ENCODE measurements at places on chromosomes 3 and 15.

GRCh38 chr3:16474920-16475319, 38.6 kb downstream of the RFTN1 start:
- DNase-seq, result no peak

- DNase-seq, result no peak
Measured at GRCh38 chr3:171974986-171975837, 64.2 kb upstream of the FNDC3B start.

- no peak for DNase-seq
Measured at GRCh38 chr3:147620906-147621305, 211.7 kb downstream of the ZIC1 start.

- no peak for DNase-seq
Measured at GRCh38 chr3:146511402-146512134, 32.8 kb downstream of the PLSCR1 start.

DNA sequence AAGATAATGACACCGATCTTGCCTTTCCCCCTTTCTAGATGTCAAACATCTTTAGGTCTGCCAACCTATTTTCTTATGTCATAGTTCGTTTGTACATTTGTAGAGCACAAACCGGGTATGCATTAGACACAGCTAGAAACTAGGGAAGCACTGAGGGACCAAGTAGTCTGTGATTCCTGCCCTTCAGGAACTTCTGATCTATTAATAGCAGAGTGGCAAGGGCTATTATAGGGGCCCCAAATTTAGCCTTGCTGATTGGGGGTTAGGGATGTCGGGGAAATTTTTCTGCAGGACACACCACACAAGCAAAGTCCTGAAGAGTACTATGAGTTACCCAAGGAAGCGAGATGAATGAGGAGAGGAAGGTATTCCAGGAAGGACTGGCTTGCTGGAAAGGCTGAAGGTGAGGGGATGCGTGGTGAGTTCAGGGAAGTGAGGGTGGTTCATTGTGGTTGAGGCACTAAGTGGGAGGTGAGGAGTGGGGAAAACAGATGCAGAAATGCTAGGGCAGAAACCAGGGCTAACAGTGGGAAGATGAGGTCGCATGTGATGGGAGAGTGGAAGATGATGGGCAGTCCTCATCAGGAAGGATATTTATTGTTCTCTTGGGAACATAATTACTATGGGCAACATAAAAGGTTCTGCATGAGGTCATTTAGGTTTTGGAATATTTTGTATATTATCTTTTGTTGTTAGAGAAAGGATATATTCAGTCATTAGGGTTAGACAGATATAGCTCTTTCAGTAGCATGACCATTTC, 144.3 kb downstream of the CMSS1 start:
- DNase-seq, result no peak

GRCh38 chr3:179921500-179921899, 115.2 kb downstream of the PEX5L start:
- no peak for DNase-seq

- DNase-seq, result no peak
Measured at GRCh38 chr15:90946538-90946937, 8.1 kb upstream of the RCCD1 start.

GRCh38 chr15:96079041-96079440, 251.5 kb upstream of the NR2F2 start:
- DNase-seq, result no peak

DNA sequence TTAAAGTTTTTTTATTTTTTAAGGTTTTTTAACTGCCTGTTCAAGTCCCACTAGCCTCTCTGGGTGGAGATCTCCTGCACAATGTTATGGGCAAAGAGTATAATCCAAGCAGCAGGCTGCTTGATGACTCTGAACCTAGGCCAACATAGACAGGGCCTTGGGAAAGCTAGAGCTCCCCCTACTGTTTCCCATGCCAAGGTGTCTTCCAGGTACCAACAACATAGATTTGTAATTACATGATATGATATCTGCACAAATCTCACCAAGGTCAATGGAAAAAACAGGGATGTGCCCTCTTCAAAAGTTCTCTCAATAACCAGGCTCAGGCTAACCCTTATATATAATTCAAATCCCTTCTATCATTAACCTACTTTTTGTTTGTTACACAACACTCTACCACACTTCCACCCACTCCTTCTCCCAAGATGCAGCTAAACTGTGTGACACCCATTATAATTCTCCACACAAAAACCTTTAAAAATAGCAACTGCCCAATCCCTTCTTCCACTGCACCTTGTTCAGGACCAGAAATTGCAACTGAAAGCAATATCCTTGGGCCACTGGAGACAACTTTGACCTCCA, 43.8 kb downstream of the RBM15B start:
- DNase-seq, result no peak

GRCh38 chr3:130389743-130390478, 44.4 kb downstream of the COL6A5 start:
- DNase-seq, result no peak

DNA sequence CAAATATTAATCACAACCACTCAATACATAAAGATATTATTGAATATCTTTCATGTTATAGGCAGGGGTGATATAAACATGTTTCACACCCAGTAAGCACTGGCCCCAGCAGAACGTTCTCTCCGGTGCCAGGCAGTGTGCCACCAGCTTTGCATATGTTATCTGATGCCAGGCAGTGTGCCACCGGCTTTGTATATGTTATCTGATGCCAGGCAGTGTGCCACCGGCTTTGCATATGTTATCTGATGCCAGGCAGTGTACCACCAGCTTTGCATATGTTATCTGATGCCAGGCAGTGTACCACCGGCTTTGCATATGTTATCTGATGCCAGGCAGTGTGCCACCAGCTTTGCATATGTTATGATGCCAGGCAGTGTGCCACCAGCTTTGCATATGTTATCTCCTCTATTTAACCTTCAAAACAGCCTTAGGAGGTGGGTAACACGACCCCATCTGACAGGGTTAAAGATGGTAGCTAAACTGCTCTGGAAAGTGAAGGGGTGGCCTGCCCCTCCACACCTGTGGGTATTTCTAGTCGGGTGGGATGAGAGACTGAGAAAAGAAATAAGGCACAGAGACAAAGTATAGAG, 6.9 kb downstream of the MUC20 start:
- no peak for DNase-seq

DNA sequence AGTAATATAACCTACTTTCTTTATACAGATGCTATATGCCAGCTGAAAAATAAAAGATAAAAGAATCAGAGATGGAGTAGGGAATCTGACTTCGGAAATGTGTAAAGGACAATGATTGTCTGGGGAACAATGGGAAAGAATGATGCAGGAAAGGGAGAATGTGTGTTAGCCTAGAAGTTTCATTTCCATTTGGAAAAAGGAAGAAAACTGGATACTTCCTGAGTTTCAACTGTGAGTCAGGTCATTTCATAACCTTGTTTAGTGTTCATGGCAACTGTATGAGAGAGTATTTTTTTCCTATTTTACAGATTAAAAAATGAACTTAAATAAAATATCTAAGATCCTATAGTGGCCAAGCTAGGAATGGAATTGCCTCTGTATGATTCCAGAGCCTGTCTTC, 261.3 kb upstream of the NECTIN3 start:
- DNase-seq, result no peak

- no peak for DNase-seq
Measured at GRCh38 chr15:75209289-75209676, 7.6 kb downstream of the C15orf39 start.

- DNase-seq, result no peak
Measured at GRCh38 chr3:64708456-64708855, 20.7 kb upstream of the ADAMTS9 start.

DNA sequence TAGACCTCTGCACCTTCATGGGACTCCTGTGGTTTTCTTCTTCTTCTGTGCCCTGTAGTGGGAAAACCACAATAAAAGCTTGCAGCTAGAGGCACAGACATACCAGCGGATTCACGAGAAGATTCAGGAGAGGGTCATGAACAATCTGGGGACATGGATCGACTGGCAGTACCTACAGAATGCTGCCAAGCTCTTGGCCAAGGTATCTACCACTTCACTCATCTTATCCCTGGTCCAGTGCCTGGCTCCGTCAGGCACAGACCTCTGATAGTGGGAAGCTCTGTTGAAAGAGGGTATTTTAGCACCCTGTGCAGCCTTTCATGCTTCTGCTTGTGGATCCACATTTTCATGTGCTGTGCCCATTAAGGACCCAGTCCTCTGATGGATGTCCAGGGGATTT, 9.7 kb upstream of the P4HTM start:
- DNase-seq, result no peak

GRCh38 chr15:77504306-77504705, 83.6 kb downstream of the HMG20A start:
- no peak for DNase-seq

- no peak for DNase-seq
Measured at GRCh38 chr3:50356553-50356952, 2.8 kb downstream of the TMEM115 start.

DNA sequence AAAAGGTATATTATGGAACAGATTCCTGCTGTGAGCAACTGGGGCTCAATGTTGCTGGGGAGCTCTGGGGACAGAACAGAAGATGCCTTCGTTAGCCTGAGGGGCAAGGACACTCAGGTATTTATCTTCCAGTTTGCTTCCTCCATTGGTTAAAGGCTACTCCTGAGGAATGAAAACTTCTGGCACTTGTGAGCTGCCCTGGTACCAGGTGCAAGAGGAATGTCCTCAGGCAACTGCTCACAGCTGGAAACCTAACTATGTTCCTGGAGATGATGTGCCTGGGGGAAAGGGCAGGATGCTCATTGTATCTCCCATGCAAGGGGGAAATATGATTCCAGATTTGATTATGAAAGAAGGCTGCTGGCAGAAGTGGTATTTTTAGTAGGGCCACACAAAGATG, 54.0 kb upstream of the BBX start:
- no peak for DNase-seq

- no peak for DNase-seq
Measured at GRCh38 chr15:68880382-68880781, 49.9 kb upstream of the SPESP1 start.

DNA sequence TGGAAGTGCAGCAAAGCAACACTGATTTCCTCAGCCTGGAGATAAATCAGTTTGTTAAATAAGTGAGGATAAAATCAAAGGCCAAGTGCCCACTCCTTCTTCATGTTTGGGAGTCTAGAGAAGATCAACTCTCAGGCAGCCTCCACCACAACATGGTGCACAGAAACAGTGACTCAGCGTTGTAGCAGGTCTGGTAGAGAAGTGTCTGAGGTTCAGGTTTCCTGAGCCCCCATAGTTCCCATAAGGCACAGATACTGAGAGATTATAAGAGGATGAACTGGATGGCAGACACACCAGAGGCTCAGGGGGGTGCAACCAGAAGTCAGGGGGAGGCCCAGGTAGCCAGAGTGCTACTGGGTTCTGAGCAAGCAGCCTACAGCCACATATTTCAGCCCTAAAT, 166.7 kb downstream of the FRMD5 start:
- DNase-seq, result no peak

- DNase-seq, result no peak
Measured at GRCh38 chr3:138267083-138267482, 62.6 kb downstream of the NME9 start.

GRCh38 chr15:46129145-46129544, 494.3 kb downstream of the SQOR start:
- no peak for DNase-seq

DNA sequence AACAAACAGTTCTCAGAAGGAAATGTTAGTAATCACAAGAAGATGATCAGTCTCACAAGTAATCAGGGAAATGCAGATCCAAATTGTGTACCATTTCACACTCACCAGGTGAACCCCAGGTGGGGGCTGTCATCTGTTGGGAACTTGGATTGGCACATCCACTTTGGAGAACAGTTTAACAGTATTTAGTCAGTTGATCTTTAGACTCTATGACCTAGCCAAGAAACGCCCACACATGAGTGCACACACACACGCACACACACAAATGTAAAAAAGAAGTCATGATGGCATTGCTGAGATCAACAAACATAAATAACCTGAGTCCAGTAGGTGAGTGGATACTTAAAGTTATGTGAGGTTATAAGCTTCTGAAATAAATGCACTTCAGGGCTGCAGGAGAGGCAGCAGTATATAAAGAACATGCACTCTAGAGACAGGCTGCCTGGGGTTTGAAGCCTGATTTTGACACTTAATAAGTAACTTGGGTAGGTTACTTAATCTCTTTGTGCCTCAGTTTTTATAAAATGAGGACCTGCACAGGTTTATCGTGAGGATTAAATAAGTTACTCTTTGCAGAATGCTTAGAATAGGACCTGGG, 17.7 kb downstream of the ACVR2B start:
- no peak for DNase-seq
